Eye (tissue), 1 donor: ENCODE measurements at places on chromosomes 5 and 9.

DNA sequence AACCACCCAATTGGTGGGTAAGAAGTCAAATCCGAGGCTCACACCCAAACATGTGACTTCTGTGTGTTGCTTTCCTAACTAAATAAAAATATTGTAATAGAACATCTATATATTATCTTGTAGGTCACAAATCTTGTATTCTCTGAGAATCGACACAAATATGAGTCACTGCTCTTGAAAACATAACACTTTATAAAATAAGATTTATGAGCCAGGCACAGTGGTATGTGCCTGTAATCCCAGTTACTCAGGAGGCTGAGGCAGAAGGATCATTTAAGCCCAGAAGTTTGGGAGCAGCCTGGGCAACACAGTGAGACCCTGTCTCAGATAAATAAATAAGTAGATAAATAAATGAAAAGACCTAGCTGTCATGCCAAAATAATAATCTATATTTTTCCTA is 624.1 kb downstream of the ANXA1 start:
- DNase-seq: no peak

- no peak for DNase-seq
Measured at GRCh38 chr5:73859696-73860095, 233.7 kb downstream of the ARHGEF28 start.

- no peak for DNase-seq
Measured at GRCh38 chr9:73805853-73806458, 654.3 kb downstream of the ANXA1 start.

DNA sequence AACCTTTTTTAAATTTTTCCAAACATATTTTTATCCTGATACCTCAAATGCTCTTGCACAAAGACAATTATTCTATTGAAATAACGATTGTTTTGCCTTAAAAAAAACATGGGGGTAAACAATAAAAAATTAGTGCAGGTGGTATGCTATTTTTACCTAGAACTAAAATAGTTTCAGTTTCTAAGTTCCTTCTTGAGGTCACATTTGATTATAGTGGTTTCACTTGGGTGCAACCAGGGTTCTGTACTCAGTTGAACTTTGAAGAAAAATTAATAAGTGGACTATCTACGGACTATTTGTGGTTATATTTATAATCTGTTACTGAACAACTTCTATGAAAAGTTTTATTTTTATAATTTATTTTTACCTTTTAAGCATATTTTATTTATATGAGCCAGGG is 387.1 kb upstream of the IZUMO3 start:
- no peak for DNase-seq

DNA sequence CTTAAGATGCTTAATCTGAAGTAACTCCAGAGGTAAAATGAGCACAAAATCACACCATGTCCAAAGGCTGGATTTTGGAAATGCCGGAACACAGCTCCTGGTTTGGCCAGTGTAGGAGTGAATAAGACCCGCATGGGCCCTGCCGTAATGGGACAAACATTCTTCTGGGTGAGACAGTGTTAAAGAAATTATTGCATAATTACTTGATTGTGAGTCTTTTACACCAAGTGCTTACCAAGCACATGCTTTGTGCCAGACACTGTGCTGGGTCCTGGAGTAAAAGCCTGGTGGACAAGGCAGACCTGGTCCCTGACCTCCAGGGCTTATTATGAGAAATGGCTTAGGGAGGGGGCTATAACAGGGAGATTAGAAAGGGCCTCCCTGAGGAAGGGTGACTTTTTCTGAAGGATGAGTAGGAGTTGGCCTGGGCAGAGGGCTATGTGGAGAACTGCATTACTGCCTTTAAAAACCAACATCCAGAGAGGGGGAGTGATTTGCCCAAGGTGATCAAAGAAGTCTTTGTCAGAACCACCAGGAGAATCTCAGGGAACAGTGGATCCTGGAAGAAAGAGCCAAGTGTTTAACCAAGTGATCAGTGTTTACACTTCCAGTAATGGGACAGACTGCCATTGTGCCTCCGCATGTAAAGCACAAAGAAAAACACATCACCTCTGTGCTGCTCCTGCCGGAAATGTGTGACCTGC is 3.5 kb downstream of the PDE6A start:
- DNase-seq: no peak
